Fibroblast of villous mesenchyme (primary cell): ENCODE measurements at places on chromosomes 5 and 9. TPM values are rescaled to one million over a fixed set of nuclear protein-coding genes. Genes with fewer than 3 reads are reported as not detected.

The BHMT gene
- total RNA-seq = under 0.01 and 0.86 TPM in 2 replicates

The ANKDD1B gene
- under 0.01 and 0.32 TPM in 2 replicates for total RNA-seq

The C9orf153 gene
- 0.32 TPM in 1 of 2 replicates, not detected in the other for total RNA-seq

The ZNF454 gene
- under 0.01 and 0.43 TPM in 2 replicates for total RNA-seq

The SLC34A1 gene
- total RNA-seq = not detected in 2 replicates

The TICAM2 gene
- 6.9 and 7.1 TPM in 2 replicates for total RNA-seq

The GARIN3 gene
- not detected in 2 replicates for total RNA-seq

The GNA14 gene
- 1.3 and 6.5 TPM in 2 replicates for total RNA-seq

The CARD9 gene
- total RNA-seq = 14.7 and 20.0 TPM in 2 replicates

The SPINK9 gene
- not detected in 2 replicates for total RNA-seq

The WNT8A gene
- not detected in 2 replicates for total RNA-seq

The ZSWIM6 gene
- total RNA-seq = 9.0 and 16.4 TPM in 2 replicates

The PCDHB10 gene
- under 0.01 and 0.32 TPM in 2 replicates for total RNA-seq

The CRB2 gene
- total RNA-seq = under 0.01 TPM in 1 of 2 replicates, not detected in the other

The CCL28 gene
- total RNA-seq = 1.3 TPM in 2 replicates

The PCDHGA3 gene
- total RNA-seq = 3.2 and 4.3 TPM in 2 replicates

The PRUNE2 gene
- total RNA-seq = 5.5 and 14.2 TPM in 2 replicates

The GNPDA1 gene
- total RNA-seq = 54.8 and 59.6 TPM in 2 replicates

The PCDHGA9 gene
- 4.7 and 5.2 TPM in 2 replicates for total RNA-seq
